GM12891 (cell line): ENCODE measurements at places on chromosomes 4 and X.

GRCh38 chrX:11472879-11473278 is 179.7 kb downstream of the AMELX start:
- DNase-seq = no peak

DNA sequence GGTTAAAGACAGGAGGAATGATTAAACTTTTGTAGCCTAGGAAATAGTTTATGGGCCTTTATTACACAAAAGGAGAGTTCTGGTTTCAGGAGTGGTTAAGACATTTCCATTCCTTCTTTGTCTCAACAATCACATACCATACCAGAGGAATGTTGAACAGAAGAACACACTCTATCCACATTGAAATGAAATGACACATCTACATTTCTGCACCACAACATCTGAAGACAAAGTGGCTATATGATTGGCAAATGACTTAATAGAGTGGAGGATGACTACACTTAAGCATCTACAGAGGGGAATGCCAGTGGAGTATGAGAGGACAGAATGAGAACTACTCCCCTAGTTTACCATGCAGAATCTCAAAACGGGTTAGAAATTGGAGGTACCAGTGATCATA is 8.0 kb downstream of the CYP2U1 start:
- no peak for DNase-seq

DNA sequence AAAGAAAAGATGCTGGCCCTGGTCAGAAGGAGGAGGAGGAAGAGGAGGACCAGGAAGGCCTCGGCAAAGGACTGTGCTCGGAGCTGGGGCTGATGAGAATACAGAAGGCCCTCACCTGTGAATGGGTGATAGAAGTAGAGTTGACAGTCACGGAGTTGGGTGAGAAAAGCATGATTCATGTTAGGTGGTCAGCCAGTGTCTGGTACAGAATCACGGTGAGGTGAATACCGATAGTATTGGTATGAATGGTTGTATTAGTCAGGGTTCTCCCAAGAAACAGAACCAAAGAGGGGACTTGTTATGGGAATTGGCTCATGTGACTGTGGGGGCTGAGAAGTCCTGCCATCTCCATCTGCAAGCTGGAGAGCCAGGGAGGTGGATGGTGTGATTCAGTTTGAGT is 32.5 kb upstream of the FAM156A start:
- DNase-seq = no peak

- no peak for DNase-seq
These were observed 225.8 kb upstream of the ARSJ start for GRCh38 chr4:114205261-114205660.

DNA sequence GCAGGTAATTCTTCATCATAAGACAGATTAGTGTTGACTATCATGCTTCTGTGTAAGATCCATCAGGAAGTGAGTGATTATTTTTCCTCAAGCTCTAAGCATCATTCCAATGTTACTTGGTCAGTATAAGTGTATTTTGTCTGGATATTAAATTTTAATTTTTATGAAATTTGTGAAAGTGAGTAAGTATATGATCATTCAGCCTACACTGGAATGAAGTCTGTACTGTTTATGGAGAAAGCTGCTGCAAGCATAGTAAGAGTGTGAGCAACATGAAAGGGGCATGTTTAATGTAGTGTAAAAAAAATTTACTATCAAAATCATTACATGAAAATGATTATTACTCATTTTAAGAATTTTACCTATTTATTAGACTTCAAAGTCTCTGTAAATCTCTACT is 84.8 kb downstream of the IL15 start:
- no peak for DNase-seq

DNA sequence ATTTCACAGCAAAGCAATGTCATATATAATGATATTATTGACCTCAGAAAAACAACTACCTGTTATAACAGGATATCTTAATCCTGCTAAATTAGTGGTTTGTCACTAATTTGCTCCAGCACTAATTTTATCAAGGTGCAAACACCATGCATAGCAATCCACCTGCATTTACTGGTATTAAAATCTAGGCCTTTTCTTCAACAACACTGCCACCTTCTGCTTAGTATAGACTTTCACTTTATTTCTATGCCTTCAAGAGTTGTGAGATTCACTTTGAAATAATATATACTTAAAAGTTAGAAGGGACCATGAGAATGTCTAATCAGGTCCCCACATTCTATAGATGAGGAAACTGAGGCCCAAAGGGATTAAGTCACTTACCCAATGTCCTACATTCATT is 82.1 kb upstream of the IQCM start:
- DNase-seq = no peak

DNA sequence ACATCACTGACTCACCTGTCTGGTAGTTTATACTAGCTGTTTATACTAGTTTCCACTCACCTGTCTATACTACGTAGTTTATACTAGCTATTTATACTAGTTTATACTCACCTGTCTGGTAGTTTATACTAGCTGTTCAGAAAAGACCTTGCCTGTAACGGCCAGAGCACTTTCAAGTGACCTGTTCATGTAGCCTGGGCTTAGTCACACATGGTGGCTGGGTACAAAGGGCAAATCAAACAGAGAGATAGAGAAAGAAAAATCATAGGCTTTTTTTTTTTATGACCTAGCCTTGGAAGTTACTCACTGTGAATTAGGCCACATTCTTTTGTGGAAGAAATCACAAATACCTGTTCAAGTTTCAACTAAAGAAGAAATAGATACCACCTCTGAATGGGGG is 30.7 kb upstream of the SPANXN4 start:
- DNase-seq = no peak

- DNase-seq = no peak
These were observed 155.2 kb upstream of the SPIN4 start for GRCh38 chrX:63506320-63506719.

DNA sequence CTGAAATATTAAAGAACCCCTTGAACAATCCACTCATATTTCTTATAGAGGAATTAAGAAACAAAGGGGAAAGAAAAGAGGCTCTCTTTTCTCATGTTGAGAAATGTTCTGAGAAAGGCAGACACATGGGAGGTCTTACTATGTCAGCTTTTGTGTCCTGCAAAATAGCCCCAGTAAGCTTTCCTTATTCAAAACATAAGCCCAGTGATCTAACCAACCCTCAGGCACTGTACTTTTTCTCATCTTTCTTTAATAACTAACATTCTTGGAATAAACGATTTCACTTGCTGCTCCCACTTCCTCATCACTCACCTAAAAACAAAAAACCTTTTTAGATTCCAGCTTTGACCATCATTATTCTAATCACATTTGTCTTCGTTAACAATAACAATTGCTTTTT is 115.9 kb downstream of the GLRA3 start:
- DNase-seq = no peak

DNA sequence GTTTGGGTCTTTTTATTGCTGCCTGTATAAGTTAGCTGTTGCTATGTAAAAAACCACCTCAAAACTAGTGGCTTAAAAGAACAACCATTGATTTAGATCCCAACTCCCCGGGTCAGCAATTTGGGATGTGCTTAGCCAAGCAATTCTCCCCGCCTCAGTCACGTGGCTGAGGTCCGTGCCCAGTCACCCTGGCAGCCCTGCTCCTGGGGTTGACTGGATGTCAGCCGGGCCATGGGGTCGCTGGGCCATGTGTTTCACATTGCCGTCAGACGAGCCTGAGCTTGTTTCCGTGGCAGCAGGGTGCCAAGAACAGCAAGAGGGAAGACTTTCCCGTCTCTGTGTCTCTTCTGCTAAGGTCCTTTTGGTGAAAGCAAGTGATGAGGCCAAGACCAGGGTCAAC is 345.7 kb upstream of the FAT1 start:
- DNase-seq = no peak

DNA sequence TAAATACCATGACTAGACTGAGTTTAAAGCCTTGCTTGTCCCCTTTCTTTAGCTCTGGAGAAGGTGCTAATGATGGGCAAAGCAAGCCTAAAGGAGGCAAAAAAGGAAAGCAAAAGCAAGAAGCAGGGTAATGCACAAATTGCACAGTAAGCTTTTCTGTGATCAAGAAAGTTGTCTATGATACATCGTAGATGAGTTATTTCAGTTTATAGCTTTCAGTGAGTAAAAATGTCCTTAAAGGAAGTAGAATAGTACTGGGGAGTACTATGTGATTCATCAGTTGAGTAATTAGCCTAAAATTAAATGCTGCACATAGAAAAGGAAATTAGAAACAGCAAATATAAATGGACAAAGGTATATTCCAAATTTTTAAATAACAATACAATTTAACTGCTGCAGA is 50.2 kb upstream of the PDE5A start:
- DNase-seq = no peak

- DNase-seq = no peak
These were observed 177.8 kb downstream of the NPFFR2 start for GRCh38 chr4:72209600-72209999.

DNA sequence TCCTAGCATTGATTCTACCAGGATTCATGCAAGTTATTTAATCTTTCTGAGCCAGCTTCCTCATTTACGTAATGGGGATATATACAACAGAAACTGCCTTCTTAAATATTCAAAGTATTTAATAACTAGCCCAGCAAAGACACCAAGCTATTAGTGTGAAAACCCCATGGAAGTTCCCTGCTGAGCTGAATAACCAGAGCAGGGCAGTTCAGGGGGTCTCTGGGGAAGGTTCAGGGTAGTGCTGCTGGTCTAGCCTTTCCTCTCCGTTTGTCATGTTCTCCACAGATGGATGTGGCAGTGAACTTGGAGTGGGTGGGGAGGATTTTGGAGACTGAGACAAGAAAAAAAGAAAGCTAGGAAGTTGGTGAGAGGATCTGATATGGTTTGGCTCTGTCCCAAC is 240.8 kb upstream of the TAPT1 start:
- no peak for DNase-seq

- DNase-seq = no peak
These were observed 25.5 kb downstream of the TBC1D19 start for GRCh38 chr4:26609391-26609790.

DNA sequence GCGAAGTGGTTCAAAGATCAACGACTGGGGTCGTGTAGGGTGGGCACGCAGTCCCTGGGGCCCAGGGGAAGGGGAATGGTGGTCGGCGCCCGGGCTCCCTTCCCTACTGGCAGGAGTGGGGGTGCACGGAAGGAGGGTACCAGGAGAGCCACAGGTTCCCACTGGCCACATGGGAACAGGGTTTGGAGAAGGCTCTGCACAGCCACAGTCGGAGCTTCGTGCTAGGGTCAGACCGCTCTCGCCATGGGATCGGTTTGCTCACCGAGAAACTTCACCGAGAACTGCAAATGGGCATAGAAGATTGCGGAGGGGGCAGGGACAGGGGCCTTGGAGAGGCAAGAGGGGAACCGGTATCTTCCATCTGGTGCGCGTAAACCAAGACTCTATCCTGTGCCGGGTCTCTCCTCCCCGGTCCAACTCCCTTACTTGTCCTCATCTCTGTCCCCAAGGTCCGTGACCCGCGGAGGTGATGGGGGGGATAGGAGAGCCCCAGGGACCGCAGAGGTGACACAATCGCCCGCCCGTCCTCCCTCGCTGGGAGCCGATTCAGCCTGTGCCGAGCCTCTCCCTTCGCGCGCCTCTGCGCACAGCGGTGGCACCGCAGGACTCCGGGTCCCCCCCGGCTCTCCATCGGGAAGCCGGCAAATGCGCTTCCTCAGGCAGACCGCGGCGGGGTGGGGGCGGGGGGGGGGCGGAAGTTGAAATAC is 1.0 kb downstream of the SCD5 start:
- DNase-seq = no peak

- DNase-seq = no peak
These were observed 155.6 kb upstream of the PACRGL start for GRCh38 chr4:20544645-20545044.

- DNase-seq = no peak
These were observed 137.9 kb downstream of the PJA1 start for GRCh38 chrX:69027181-69028005.

- no peak for DNase-seq
These were observed 13.9 kb upstream of the GABRB1 start for GRCh38 chr4:47017494-47017893.
